Stimulated activated CD4-positive, alpha-beta T cell treated with anti-CD3 and anti-CD28 coated beads, Interleukin-15, amount 100 ng/mL, for 1 hour (primary cell): ENCODE measurements at places on chromosomes 11 and 22.
A peak's percentile ranks its signal among the peaks of the same experiment; 100 is the strongest.

DNA sequence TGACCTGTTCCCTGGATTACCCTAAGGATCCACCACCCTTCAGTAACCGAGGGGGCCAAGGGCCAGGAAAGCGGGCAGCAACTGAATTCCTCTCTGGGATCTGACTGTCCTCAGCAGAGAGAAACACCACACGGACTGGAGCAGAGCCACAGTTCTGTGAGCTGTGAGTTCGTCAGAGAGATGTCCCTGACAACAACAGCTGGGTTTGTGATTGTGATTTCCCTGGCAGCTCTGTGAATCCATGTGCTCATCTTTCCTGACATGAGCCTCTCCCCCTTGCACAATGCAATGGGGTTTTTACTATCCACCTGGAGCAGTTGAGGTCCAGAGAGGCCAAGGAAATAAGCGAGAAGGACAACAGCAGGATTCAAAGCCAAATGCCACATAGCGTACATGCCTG is 69.4 kb upstream of the AMPD3 start:
- DNase-seq, result no peak

DNA sequence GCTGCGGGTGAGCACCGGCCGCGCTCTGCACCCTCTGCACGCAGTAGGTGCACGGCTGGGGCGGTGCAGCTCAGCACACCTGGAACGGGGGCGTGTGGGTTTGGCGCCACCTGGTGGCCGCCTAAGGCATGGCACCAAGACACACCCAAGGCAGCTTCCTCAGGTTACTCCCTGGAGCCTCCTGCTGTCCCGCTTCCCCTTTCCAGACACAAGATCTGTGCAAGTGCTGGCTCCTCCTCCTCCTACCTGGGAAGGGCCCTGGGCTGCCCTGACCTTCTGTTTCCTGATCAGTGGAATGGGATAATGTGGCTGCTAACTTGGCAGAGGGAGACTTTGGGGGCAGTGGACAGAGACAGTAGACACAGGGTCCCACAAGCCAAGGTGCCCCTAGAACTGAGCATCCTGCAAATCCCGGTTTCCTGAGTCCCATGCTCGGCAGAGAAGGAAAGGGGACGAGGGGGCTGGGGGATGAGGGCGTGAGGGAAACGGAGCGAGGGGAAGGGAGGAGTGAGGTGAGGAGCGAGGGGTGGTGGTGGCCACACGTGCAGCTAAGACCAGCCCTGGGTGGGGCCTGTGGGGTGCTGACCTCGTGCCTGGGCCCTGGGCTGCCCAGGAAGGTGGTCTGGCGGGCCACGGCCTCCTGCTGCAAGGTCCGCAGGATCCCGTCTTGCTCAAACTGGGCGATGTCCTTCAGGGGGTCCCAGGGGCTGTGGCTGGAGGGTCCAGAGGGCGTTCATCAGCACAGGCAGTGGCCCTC is 34.8 kb upstream of the CARS1 start:
- peak; percentile 47 for DNase-seq

DNA sequence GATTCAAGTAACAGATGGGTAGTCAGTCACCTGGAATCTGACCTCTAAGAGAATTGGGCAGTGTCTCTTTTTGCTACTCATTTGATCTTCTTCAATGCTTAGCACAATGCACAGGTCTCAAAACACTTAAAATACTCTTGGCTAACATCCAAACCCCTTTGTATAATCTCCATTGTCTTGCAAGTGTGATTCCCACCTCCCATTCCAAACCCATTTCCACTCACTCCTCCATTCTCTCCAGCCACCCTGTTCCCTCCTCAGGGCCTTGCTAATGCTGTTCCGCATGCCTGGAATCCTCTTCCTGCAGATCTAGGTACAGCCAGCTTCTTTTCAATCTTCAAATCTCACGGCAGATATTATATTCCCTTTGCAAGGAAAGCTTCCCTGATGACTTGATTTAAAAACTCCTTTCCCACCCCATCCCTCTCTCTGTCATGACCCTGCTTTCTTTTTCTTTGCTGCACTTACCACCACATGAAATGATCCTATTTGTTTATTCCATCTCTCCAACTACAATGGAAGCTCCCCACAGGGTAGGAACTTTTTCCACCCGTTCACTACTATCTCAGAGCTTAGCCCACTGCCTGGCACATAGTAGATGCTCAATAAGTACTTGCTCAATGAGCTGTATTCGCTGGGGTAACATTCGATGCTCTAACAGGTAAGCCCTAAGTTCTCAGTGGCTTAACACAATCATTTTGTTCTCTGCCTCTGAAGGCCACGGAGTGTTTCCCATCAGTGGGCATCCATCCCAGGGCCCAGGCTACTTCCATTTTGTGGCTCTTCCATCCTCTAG is 121.7 kb downstream of the MN1 start:
- no peak for DNase-seq

DNA sequence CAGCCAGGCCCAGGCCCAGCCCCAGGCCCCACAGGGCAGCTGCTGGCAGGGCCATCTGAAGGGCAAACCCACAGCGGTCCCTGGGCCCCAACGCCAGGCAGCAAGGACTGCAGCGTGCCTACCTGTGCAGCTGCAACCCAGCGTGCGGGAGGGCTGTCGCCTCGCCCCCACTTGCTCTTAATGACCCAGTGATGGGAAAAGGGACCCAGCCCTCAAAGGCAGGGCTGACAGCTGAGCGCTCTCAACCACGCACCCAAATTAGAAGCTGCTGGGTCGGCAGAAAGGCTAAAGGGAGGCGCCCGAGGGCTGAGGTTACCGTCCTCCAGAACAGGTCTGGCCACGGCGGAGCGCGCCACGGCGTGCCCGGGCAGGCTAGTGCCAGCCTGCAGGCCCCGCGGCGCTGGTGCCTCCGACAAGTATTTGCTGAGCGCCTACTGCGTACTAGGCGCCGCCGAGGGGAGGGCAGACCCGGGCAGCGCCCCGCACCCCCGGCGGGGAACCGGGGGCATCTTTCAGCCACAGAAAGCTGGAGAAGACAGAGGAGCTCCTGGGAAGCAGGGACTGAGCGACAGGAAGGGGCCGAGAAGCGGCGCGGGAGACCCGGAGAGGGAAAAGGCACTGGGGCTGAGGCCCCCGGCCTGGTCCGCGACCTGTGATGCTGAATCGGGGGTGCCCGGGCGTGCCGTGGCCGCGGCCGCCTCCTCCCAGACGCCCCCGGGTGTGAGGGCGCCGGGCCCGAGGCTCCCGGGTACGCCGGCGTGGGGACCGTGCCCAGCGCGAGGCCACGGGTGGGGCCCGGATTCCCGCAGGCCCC is 773 bp downstream of the HRAS start:
- DNase-seq, result no peak

GRCh38 chr11:31932879-31933278 is 121.8 kb upstream of the PAX6 start:
- DNase-seq, result no peak

DNA sequence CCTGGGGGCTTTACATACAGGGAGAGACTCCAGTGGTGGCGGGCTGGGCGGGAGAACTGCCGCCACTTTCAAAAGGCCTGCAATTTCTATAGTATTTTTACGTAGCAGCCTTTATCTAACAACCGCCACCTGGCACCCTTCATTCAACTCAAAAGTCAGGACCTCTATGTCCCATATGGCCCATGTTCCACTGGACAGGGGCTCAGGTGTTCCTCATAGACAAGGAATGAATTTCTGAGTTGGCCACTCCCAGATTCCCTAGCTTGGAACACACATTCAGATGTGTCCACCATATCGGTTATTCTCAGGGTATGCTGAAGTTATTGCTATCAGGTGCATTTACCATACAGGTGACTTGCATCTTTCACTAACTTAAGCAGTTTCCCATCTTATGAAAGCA is 29.9 kb downstream of the RNF169 start:
- no peak for DNase-seq

DNA sequence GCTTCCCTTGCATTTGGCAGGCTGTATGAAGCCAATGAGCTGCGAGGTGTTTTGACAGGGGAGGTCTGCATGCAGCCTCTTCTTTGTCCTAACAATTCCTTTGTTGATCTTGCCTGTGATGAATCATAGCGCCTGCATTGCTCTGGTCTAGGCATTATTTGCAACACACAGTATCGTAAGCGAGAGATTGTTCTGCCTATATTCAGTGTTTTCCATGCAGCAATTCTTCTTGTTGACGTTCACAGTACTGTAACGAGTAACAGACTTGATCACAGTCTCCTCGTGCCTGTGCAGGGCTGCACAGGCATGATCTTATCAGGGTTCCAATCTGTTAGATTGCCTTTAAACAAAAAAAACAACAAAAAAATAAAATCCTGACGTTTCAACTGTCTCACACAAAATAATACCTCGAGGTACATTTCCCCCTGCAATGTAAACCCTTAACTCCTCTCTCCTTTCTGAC is 13.9 kb upstream of the ADSL start:
- DNase-seq, result no peak

GRCh38 chr22:26065847-26066246 is 103.4 kb upstream of the SEZ6L start:
- no peak for DNase-seq

DNA sequence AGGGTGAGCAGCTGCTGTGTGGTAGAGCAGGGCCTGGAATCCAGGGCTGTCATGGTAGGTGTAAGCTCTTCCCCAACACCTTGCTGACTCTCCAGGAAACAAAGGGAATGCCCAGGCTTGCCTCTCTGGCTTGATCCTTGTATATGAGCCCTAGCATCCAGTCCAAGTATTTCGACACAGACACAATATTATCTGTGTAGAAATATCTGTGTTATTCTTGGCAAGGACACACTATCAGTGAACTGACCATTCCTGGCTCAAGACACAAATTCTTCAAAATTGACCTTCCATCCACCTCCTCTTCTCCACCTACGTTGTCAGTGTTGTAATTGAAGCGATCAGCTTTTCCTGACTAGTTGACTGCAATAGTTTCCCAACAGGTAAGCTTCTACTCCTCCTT is 312.0 kb upstream of the NARS2 start:
- DNase-seq, result no peak

GRCh38 chr11:112858289-112859023 is 102.8 kb upstream of the NCAM1 start:
- no peak for DNase-seq
